Brain microvascular endothelial cell (primary cell): ENCODE measurements at places on chromosomes 13 and 19.
A peak's percentile ranks its signal among the peaks of the same experiment; 100 is the strongest.

DNA sequence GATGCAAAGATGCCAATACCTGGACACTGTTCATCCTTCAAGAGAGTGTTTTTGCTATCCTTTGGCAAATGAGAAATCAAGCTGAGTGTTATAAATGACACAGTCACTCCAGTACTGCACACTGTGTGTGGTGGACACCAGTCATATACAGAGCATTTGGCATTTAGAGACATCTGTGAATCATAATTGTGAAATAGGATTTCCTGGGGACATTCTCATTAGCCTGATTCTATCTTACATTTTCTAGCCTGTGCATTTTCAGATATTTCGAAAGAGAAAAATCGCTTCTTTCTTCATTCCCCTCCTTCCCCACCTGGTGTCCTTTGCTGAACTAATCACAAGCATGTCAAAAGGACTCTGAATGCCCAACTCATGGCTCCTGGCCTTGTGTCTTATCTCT lies 781.0 kb upstream of the ARGLU1 start:
- DNase-seq = no peak

DNA sequence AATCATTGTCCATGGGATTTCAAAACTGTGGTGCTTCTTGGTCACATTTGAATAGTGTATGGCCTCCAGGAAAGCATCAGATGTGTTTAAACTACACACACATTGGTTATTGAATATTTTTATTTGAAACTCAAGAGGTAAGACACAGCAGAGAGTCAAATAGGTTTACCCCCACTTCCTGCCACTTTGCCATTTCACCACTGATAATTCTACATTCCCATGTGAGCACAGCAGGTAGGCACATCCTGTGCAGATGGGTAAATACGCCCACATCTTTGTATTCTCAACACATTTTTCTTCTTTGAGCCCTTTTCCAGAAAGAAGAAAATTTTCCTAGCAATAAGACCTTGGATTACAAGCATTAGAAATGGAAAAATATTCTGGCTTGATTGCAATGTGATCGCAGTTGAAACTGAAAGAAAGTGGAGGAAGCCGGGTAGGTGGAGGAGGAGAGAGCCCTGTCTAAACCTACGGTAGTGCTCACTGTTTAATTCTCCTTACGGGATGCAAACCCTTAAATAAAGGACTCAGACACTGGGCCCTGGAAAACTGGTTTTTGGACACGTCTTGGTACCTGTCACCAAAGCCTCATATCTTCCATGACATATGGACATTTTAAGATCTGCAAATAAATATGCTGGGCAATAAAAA lies 167.7 kb downstream of the COG6 start:
- no peak for DNase-seq

- no peak for DNase-seq
These were observed 88.6 kb upstream of the FARP1 start for GRCh38 chr13:98054301-98054700.

GRCh38 chr19:12669270-12670158 lies 2.9 kb downstream of the WDR83 start:
- DNase-seq = peak; percentile 61

DNA sequence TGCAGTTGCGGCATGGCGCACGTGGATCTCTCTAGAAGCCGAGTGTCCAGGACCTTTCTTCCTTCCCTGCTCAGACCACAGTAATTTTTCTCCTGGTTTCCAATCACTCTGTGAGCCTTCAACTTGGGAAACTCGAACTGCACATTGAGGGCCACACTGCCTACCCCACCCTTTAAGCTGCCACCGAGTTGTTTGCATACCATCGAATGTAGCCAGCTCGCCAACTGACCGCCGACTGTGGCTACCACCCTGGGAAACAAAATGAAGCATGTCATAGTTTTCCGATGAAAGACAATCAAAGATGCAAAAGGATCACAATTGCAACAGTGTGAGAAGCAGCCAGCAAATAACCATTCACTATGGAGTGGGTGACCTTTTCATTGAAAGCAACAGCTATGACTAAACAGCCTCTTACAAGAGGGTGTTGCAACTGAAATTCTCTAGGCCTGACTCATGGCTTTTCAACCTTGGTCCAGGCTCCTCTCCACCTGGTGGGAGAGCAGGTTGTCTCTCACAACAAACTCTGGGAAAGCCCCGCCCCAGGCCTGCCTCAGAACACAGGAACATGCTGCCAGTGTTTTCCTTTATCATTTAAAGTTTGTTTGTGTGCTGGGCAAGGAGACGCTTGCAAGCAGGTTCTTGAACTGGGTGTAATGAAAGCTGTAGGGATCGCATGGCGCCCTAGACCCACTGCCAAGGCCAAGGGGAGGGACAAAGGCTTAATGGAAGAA lies 141.7 kb upstream of the SERP2 start:
- peak; percentile 98 for DNase-seq

- no peak for DNase-seq
These were observed 38.8 kb downstream of the VSTM2B start for GRCh38 chr19:29564574-29565005.

DNA sequence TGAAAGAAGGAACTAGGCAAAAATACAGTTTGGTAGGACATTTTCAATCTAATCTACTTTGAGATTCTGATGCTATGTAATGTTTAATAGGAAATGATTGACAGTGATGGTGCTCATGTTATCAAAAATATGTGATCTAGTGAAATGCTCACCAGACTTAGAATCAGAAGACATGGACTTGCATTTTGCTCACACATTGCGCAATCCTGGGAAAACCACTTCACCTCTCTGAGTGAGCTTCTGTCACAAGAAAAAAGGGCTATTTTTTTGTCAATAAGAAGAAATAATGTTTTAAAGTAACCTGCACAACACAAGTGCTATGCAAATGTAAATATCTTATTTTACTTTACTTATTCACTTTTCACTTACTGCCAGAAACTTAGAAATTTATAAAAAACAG lies 380.9 kb upstream of the HTR2A start:
- DNase-seq = peak; percentile 10

DNA sequence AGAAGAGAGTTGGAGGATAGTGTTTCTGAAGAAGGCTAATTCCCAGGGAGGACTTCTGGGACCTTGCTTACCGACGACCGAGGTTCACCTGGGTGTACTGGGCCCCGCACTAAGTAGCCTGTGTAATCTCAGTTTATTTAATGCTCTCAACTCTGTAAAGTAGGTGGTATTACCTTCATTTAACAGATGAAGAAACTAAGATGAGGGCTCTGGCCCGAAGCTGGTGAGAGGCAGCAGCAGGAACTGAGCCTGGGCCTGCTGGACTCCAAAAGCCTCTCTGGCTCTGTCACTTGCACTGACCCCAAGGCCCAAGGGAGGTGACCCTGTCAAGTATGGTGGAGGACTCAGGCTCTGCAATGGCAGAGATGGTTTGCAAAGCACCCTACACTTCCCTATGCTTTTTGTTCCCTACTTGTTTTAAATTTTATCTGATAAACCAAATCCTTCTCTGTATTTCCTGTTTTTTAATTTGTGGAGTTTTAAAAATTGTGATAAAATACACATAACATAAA lies 50.6 kb downstream of the GGACT start:
- DNase-seq = no peak

GRCh38 chr13:40445557-40445990 lies 220.9 kb downstream of the FOXO1 start:
- DNase-seq = peak; percentile 84

GRCh38 chr13:106796280-106797047 lies 228.5 kb upstream of the ARGLU1 start:
- no peak for DNase-seq

DNA sequence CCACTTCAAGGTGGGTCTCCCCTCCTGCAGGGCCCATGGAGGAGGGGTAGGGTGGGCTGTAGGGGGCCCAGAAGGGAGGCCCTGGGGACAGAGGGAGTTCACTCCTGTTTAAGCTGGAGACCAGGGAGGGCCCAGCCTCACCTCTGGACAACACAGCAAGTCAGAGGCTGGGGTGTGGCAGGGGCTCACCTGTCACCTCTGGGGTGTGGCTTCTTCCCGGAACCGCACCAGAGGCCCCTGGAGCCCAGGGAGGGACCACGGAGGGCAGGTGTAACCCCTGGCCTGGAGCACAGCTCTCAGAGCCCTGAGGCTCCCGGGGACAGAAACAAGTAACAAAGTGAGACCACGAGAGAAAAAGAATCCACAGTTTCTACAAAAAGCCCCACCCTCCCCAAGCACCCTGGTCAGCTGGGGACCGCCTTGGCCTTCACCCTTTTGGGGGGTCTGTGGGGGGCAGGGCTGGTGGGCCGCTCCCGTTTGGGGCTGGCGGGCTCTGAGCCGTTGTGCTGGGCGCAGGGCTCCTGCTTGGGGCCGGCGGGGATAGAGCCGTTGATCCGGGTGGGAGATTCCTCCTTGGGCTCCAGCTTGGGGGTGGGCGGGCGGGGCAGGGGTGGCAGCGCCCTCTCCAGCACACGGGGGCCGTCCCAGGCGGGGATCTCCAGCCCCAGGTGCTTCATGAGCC lies 8.0 kb downstream of the SIRT6 start:
- no peak for DNase-seq
